MCF 10A (cell line): ENCODE measurements at places on chromosomes 5 and 9. TPM values are rescaled to one million over a fixed set of nuclear protein-coding genes. Genes with fewer than 3 reads are reported as not detected.

DNA sequence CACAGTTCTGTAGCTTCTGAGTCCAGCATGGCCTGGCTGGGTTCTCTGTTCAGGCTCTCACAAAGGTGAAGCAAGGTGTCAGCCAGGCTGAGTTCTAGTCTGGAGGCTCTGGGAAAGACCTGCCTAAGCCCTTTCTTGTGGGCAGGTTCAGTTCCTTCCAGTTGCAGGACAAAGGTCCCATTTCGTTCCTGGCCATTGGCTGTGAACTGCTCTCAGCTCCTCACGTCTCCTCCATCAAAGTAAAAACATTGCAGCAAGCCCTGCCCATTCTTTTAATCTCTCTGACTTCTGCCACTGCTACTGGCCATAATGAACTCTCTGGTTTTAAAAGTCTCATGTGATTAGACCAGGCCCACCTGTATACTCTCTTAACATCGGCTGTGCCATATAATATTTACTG lies 61.6 kb upstream of the BARX1 start:
- no peaks in the 10 kb centered on the region for H3K36me3 ChIP-seq
- H3K27me3 ChIP-seq: no peaks in the 10 kb centered on the region
- H3K27ac ChIP-seq: no peak overlapping the region
- no peaks in the 10 kb centered on the region for H3K4me1 ChIP-seq
- H3K4me3 ChIP-seq: no peak overlapping the region

DNA sequence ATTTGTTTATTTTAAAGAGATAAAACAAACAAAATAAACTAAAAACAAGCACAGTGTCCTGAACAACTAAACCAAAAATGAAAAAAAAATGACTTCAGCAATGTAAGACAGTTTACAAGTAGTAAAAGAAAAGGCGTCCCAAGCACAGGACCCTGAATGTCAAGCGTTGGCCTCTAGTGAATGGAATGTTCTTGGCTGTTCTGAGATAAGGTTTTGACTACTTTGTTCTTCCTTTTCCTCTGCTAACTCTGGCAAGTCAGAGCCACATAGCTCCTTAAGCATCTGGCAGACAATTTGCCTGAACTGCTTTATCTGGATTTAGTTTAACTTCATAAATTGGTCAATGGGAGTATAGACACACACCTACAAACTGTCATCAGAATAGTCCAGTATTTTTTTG lies 655.2 kb downstream of the ANXA1 start:
- H3K4me1 ChIP-seq: peaks cover 6% of the 10 kb centered on the region
- H3K27ac ChIP-seq: no peak overlapping the region
- no peak for DNase-seq
- peaks cover 24% of the 10 kb centered on the region for H3K27me3 ChIP-seq
- H3K36me3 ChIP-seq: no peaks in the 10 kb centered on the region

SPATA6L gene
- total RNA-seq: 3.7 and 5.5 TPM in 2 replicates

EQTN gene
- not detected in 2 replicates for total RNA-seq
